IPS-NIHi11 (cell line): ENCODE measurements at places on chromosomes 11 and 22.
A peak's percentile ranks its signal among the peaks of the same experiment; 100 is the strongest.

DNA sequence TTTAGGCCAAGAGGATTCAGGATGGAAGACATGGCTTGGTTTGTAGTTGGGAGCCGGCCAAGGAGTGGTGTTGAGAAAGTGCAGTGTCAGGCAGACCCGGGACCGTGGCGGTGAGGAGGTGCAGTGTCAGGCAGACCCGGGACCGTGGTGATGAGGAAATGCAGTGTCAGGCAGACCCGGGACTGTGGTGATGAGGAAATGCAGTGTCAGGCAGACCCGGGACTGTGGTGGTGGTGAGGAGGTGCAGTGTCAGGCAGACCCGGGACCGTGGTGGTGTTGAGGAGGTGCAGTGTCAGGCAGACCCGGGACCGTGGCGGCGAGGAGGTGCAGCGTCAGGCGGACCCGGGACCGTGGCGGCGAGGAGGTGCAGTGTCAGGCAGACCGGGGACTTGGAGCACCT lies 59.7 kb downstream of the LRP5 start:
- no peak for DNase-seq

DNA sequence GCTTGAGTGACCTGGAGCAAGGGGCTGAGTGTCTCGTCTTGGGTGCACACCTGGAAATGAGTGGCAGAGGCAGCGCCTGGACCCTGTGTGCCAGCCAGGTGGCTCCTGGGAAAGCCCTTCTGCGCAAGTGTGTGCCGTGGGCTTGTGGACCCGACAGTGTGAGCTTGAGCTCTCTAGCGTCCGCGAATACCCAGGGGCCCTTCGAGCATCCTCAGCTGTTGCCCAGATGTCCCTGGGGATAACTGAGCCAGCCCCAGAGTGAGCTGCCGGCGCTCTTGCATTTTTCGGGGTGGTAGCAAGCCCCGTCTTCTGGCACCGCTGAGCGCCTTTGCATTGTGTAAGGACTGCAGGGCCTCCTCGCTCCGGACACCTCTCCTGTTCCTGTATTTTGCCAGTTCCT lies 399.2 kb downstream of the TBC1D22A start:
- no peak for DNase-seq

GRCh38 chr11:116696381-116696941 lies 76.3 kb downstream of the BUD13 start:
- peak; percentile 33 for DNase-seq

DNA sequence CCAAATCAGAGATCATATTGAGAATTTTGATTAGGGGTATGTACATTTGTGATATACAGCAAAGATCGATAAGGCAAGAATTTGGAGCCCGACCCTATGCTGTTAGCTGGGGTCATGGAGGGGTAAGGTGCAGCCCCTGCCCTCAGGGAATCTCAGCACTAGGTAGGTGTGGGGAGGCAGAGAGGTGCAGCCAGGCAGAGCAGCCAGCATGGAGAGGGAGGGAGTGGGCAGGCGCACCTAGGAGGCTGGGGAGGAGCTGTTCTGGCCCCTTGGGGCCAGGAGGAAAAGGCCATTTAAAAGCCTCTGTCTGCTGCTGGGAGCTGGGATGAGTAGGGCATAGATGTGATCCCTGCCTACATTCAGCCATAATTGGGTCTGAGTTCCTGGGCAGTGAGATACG lies 293.0 kb downstream of the TBC1D22A start:
- no peak for DNase-seq

DNA sequence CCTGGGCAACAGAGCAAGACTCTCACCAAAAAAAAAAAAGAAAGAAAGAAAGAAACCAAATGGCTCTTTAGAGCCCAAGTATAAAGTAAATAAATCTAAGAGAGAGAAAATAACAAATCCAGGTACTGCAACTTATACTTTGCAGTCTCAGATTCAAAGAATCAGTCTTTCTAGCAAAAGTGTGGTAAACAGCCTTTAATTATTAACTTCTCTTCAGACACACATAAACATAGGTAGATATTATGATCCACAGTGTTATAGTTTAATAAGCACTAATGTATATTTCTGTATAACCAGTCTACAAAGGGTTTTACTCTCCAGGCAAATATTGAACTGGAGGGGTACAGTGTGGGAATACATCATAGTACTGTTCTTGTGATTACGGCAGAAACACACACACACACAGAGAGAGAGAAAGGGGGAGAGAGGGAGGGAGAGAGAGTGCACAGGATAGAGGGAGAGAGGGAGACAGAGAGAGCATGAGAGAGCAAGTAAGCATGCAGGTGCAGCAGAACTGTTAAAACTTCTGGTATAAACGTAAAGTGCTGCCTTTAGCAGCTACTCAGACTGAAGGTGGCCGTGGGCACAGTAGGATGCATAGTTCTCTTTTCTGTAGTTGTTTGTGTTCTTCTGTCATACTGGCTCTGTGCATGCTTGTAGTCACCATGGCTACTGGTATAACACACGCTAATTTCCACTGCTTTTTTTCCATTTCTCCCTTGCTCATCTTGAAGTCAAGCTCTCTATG lies 32.3 kb downstream of the MTMR2 start:
- DNase-seq, result no peak

DNA sequence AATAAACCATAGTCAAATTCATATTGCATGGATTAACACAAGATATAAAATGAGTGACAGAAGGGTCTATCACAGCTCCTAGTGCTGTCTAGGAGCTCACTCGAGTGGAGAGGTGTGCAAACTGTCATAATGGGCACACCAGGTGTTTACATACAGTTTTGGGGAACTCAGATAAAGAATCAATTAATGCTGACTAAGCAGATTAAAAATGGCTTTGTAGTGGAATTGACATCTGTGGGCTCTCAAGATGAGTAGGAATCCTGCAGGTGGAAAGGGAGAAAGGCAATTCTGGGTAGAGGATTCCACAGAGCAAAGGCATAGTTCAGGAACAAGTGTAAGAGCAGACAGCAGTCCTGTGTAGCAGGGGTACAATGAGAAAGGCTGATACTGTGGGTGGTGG lies 496.2 kb upstream of the CCDC90B start:
- no peak for DNase-seq

- no peak for DNase-seq
Observed at GRCh38 chr22:18935889-18936529, at the start of gene PRODH. PRODH (minus strand) TSS chr22:18936293; CDS start chr22:18936287, 6 bp downstream.

- DNase-seq, result no peak
Observed at GRCh38 chr11:12535321-12535720, 138.9 kb upstream of the TEAD1 start.

DNA sequence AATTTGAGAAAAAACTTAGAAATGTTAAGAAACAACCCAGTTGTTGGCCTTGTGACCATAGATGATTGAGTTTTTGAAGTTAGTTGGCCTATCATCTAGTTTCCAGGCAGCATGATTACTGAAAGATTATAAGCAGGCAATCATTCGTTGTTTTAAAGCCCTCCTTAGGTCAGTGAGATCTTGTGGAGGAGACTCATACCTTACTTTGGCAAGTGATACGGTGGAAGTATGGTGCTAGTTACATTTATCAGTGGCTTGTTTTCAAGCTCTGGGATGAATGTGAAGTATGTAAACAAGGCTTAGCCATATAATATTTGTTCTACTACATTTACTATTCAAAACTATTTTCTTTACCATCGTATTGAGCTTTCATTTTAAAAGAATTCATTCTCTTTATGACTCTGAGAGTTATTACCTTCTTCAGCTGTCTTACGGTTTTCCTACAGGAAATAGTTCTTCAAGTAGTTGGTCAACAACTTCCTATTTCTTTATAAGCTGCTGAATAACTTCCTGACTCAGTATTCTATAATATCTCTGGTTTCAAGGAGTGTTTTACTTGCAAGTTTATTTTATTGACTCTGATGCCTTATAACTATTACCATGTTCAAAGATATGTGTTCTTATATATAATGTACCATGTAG lies 7.3 kb downstream of the YAP1 start:
- no peak for DNase-seq

DNA sequence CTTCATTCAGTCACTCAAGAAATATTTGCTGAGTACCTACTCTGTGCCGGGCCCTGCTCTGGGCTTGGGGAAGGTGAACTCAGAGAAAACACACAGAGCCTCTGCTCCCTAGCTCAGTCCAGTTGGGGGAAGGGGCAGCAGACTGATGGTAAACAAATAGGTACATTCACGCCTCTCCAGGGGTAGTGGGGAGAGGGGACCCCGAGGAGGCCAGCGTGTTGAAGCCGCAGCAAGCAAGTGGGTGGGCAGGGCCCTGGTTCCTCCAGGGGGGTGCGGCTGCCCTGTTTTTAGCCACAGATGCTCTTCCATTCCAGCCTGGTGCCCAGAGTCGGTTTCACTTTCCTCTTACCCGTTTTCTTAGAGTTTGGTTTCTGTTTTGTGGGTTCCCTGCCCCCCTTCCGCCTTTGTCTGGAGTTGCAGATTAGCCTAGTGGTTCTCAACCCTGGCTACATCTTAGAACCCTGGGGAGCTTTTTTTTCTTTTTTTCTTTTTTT lies 8.7 kb downstream of the DRAP1 start:
- DNase-seq, result no peak
